Stimulated activated CD4-positive, alpha-beta T cell treated with anti-CD3 and anti-CD28 coated beads, Interleukin-15, amount 100 ng/mL, for 1 hour (primary cell): ENCODE measurements at places on chromosomes 12 and 14.

DNA sequence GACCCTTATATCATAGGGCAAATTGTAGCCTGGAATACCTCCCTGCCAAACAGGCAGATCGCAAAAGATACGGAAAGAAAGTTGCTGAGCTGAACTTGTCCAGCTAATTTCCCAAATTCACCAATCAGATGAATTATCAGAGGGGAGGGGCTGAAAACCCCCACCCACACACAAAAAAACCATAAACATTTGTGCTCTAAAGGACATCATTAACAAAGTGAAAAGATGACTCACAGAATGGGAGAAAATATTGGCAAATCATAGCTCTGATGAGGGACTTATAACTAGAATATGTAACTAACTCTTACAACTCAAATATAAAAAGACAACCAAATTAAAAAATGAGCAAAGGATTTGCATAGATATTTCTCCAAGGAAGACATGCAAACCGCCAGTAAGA is 36.3 kb downstream of the PTHLH start:
- DNase-seq = no peak

DNA sequence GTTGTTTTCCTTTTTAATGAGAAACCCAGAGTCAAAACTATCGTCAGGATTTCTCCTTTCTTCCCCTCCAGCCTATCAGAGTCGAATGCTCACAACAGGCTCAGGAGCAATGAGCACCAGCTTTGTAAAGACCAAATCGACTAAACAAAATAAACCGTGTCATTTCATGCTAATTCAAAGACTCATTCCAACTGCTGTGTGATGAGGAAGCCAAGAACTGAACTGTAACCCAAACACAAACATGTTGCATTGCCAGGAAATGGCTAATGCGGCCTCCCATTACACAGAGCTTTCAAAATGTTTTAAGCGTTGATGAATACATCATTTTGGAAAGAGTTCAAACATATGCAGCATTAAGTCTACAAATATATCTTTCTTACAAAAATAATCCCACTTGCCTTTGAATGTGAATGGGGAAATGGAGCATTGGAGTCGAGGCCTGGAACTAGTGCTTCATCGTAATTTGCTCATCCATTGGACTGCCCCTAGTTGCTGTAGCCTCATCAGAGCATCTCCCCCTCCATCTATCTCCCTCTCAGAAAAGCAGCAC is 349.5 kb downstream of the GXYLT1 start:
- DNase-seq = no peak

- DNase-seq = no peak
Observed at GRCh38 chr14:97095269-97095668, 298.1 kb downstream of the VRK1 start.

DNA sequence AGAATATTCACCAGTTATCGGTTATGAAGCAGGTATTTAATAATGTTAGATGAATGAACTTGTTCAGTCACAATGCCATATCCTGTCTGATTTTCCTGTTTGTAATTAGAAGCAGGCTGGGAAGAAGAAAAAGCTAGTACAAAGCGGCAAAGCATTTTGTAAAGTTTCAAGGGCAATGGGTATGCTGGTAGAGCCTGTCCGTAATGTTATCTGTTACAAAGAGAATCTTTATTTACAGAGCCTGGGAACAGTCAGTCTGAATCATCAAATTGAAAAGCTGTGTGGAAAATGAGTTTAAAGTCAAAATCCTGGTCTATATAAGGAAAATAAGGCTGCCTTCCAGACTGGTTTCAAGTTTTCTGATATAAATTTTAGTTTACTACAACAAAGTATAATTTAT is 40.5 kb downstream of the PARP11 start:
- no peak for DNase-seq

DNA sequence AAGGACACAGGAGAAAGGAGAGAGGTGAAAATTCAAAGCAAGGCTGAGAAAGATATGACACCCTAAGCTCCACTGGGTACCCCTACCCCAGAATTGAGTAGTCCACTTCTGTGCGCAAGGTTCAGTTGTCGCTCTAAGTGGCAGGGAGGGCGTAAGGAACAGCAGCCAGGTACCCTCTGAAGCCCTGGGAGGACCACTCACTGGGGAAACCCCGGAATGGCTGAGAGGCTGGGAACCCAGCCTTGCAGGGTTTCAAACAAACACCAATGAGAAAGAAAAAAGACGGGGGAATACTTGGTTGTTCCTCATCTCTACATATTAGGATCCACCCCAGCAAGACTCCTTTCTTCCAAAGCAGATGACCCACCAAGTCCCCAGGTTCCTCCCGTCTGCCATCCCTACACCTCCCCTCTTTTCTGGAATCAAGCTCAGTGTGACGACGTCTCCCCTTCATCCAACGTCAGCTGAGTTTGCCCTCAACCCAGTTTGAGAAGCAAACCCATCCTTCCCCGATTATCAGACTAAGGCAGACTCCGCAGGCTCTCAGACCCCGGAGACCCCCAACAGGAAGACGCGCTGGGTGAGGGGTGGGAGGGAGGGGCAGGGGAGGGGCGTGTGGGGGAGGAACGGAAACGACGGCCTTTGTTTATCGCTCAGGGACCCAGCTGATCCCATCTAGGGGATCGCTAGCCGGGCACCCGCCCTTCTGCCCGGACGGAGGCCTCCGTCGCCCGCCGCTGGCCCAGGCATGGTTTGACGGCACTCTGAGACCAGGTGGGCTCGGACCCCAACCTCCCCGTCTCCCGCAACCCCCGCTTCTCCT is 795 bp downstream of the LMBR1L start:
- no peak for DNase-seq

GRCh38 chr12:120314220-120314619 is 12.1 kb downstream of the SIRT4 start:
- DNase-seq = no peak

GRCh38 chr12:93614917-93615596 is 42.6 kb downstream of the SOCS2 start:
- no peak for DNase-seq

- DNase-seq = no peak
Observed at GRCh38 chr12:133081159-133081780, 547 bp downstream of the ZNF140 start.

- peak; percentile 39 for DNase-seq
Observed at GRCh38 chr14:94689218-94689984, 77.2 kb downstream of the SERPINA3 start.

DNA sequence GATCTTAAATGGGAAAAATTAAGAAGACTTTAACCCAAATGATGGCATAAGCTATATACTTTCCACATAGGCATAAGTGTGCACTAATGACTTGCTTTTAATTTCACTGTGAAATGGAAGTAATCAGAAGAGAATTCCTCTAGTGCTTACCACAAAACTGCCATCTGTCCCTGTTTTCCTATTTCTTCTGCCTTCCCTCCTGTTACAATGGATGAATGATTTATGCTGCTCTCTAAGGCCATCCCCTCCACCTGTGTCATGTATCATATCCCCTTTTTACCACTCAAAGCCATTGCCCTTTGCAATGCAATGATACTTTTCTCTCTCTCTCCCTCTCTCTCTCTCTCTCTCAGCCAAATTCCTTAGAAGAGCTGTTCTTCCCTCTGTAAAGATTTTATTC is 109.1 kb downstream of the C12orf50 start:
- DNase-seq = no peak

GRCh38 chr12:70828351-70828750 is 92.2 kb downstream of the PTPRR start:
- DNase-seq = no peak

DNA sequence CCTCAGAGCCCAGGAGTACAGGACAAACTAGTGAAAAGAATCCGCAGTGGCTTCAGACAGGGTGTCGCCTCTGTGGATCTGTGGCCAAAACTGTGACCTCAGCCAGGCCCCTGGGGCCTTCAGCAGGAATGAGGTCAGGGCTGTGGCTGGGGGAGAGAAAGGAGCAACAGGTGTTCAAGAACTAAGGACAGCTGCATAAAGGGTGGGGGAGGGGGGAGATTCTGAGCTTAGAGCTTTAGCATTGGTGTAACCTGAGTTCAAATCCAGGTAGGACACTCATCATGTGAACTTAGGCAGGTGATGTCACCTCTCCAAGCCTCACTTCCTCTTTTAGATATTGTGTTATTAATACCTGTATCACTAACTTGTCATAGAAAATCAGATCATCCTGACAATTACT is 40.9 kb upstream of the CORO1C start:
- no peak for DNase-seq

GRCh38 chr12:45615268-45615667 is 114.2 kb upstream of the ARID2 start:
- DNase-seq = no peak

GRCh38 chr14:77980475-77981321 is 180.8 kb downstream of the ADCK1 start:
- DNase-seq = no peak

DNA sequence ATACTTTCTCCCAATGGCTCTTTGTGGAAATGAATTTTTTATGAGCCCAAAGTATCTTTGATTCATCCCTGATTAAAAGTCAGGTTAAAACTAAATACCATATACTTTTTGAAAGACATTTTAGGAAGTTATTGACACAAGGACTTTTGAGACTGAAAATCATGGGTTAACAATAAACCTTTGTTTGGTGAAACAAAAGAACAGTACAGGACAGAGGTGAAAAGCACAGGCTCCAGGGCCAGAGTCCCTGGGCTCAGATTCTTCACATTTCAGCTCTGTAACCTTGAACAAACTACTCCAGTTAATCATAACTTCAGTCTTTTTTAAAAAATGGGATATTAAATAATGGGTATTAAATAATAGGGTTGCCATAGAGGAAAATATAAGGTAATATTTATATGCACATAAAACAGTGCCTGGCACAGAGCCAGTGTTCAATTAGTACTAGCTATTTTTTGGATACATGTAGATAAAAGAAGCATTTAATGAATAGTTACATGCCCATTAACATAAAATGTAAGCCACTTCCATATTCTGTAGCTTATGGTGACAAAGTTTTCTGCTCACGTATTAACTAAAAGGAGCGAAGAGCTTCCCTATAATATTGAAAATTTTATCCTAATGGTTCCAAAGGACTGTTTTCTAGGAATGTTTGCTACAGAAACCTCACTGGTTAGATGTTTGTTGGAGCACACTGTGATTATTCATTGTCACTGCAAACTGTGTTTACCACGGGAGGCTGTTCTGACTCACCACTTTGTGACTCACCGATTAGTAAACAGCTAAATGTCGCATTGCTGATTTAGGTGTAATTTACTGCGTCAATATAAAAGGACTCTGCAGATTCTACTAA is 255.4 kb downstream of the DAD1 start:
- DNase-seq = no peak

GRCh38 chr12:16198884-16199283 is 78.6 kb downstream of the SLC15A5 start:
- DNase-seq = no peak

DNA sequence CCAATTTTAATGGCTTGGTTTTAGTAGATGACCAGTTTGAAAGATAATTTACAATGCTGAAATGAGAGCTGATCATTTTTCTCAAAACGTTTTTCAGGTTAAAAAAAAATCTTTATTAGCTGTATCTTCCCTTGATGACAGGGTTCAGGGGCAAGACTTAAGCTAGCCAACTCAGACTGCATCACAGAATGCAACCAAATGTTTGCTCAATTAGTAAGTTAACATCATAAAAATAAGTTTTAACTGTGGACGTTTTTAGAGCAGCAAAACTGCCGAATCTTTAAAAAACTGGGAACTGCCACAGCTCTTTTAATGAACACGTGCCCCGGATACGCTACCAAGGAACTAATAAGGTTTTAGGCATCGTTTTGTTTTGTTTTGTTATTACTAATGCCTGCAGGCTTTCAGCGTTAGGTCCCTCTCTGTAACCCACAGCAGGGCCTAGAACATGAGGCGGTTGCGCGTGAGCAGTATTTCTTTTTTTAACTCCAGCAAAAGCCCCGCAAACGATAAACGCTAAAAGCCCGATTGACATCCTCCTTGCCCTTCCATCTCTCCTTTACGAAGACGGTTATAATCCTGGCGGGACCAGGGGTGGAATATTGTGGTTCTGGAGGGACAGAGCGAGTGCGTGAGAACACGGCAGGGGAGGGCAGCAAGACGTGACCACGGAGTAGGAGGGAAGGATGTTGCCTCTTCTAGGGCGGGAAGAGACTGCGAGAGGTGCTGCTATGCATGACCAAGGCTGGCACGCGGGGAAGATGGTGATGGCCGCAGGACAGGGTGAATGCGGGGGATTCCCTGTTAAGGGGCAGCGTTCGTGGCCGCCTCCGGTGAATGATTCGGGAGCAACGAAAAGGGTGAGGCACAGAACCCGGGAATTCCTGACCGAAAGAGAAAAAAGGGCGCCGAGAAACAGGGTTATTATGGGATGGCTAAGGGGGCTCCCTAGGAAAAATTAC is 652 bp downstream of the SUPT16H start:
- DNase-seq = no peak
